ENCODE measurements at places on chromosomes 7 and 10.
A peak's percentile ranks its signal among the peaks of the same experiment; 100 is the strongest.

- no peak for DNase-seq
These were observed 1.9 kb upstream of the FAM170B start for GRCh38 chr10:49135575-49136313.

- no peak for DNase-seq
These were observed 190.7 kb upstream of the CHRM2 start for GRCh38 chr7:136677471-136678365.

GRCh38 chr10:111298031-111298430 lies 221.2 kb downstream of the ADRA2A start:
- DNase-seq = no peak

- DNase-seq = no peak
These were observed 35.2 kb upstream of the EN2 start for GRCh38 chr7:155422599-155423336.

GRCh38 chr7:88244258-88244657 lies 24.4 kb upstream of the SRI start:
- DNase-seq = no peak

DNA sequence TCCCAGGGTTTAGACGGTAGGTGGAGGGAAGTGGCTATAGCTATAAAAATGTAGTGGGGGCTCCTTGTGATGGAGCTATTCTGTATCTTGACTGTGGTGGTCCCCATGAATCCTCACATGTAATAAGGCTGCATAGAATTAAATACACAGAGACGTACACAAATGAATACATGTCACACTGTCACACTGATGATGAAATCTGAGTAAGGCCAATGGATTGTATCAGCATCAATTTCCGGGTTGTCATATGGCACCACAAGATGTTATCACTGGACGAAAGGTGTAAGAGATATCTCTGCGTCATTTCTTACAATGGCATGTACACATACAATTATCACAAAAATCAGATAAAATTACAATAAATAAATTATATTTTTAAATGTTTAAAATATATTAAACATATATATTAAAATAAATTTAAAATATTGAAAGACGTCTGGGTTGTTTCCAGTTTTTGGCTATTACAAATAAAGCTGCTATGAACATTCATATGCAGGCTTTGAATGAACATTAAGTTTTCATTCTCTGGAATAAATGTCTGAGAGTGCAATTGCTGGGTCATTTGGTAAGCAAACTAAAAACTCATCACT lies 38.1 kb downstream of the LEP start:
- DNase-seq = no peak

- DNase-seq = no peak
These were observed 564.5 kb downstream of the ACTR3B start for GRCh38 chr7:153324094-153324493.

DNA sequence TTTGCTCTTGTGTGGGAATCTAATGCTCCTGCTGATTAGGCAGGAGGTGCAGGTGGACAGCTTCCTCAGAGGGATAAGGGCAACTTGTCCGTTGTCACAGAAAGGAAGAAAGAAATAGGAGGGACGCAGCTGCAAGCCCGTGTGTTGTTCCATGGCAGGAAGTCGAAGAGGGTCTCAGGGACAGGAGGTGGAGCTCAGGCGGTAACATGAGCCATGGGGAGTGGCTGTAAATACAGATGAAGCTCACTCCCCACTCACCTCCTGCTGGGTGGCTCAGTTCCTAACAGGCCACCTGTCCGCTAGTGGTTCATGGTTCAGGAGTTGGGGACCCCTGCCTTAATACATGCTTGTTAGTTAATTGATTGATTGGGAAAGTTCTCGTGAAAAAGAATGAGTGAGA lies 101.7 kb upstream of the SFMBT2 start:
- no peak for DNase-seq

GRCh38 chr7:99834382-99834781 lies 6.6 kb downstream of the CYP3A43 start:
- DNase-seq = no peak

DNA sequence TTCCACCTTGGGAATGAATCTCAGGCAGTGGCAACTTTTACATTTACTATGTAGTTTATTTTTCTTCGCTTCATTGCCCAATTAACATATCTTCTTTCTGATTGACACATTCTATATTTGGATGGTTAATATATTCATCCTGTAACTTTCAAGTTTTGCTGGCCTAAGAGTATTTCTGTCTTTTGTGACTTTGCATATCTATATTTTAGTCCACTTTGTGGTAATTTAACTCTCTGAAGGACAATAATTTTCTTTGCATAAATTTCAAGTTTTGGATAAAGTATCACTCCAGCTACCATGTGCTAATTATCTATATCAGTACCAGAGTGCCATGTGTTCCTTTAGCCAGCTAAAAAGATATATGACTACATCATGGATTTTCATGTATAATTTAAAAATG lies 151.5 kb upstream of the KAT6B start:
- no peak for DNase-seq

DNA sequence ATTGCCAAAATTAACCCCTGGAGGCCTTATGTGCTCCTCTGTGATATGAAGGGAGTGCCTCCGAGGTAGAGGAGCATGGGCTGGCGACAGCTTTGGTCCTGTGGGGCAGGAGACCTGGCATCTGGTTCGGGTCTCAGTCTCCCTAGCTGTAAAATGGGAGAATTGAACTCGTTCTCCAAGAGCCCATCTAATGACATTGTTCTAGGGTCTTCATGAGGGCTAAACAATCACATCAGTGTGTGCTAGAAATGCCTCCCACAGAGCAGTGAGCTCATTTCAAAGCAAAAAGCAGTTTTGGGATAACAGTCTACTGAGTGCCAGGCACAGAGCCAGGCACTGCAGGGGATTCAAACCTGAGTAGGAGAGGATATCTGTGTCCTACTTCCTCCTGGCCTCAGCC lies 248.0 kb downstream of the RPS24 start:
- DNase-seq = no peak

GRCh38 chr7:112538726-112539255 lies 58.0 kb downstream of the LSMEM1 start:
- DNase-seq = no peak

DNA sequence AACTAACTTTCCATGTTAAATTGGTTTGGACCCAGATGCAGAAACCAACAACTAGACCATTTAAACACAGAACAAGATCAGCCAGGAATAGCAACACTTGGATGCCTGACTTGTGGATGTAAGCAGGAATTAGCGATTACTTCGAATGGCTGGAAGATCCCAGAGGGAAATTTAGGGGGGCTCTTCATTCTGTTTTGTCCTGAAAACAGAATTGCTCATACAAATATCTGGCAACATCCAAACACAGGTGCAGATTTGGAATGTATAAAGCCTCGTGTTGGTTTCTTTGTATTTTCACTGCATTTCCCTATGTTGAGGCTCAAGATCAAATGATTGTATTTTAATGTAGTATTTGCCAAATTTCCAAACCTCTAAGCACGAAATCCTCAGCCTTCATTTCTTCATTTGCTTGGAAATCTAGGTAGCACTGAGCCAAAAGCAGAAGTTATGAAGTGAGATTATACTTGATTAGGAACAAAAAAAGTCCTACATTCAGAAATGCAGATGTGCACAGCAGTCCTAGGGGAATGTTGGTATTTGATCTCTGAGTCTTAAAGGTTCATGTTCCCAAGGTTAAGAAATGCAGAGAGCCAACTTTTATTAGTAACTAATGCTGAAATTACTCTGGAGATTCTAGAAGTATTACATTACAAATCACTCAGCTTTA lies 248.7 kb upstream of the TCF7L2 start:
- peak; percentile 27 for DNase-seq

GRCh38 chr7:47333959-47334358 lies 248.0 kb downstream of the TNS3 start:
- no peak for DNase-seq

- DNase-seq = peak; percentile 50
These were observed 37.0 kb upstream of the NRF1 start for GRCh38 chr7:129574487-129574886.

- DNase-seq = no peak
These were observed 290.9 kb upstream of the SP8 start for GRCh38 chr7:21077602-21078001.

DNA sequence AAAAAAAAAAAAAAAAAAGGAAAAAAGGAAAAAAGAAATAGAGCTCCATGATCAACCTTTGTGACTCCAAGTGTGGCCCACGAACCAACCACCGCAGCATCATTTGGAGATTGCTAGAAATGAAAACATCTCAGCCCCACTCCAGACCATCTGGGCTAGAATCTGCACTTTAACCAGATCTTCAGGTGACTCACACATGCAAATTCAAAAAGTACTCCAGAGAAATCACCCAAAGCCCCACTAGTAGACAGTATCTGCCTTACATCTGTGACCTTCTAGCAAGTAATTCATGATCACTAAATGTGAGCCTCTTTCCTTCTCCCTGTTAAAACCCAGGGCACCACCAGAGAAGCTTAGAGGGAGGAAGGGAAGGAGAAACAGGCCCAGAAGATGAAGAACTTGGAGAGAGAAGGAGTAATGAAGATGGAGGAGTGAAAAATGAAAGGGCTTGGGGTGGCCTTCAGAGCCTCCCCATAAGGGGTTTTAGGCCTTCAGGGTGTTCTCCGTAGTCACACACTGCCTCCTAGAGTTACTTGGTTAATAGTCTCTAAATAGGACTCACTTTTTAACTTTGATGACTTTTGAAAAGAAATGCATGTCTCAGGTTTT lies 94.0 kb downstream of the SLC37A3 start:
- no peak for DNase-seq

DNA sequence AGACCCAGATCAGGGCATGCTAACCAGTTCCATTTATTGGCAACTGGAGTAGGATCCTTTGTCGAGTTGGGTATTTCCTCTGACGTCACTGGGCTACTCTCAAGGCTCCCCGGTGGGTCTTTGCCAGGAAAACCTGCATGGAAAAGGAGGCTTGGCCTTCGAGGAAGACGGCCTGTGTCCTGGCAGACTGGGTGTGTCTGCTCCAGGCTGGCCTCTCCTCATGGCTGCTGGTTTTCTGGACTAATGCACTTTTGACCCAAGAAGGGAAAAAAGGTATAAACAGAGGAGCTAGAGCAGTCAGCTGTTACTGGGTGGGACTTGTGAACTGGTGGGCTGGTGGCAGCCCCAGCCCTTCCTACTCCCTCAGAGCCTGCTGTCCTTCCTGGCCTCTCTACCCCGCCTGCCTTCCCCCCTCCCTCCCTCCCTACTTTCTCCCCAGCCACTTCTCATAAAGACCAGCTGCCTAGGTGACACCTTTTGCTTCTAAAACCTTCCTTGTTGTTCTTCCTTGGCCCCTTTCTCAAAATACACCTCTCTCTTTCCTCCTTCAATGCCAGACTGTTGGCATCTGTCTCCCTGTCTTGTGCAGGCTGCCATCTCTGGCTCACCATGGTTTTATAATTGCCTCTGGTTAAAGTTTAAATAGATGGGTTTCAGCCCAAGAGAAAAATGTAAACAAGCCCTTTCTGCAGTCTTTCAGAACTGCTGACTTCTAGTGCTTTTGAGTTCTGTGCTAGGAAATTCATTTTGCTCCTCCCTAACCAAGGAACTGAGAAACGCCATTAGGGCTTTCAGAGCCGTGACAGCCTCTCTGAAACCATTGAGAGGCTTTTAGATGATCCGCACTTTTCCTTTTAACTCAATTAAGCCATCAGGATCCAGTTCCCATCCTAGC lies 101.8 kb upstream of the MKLN1 start:
- DNase-seq = no peak

DNA sequence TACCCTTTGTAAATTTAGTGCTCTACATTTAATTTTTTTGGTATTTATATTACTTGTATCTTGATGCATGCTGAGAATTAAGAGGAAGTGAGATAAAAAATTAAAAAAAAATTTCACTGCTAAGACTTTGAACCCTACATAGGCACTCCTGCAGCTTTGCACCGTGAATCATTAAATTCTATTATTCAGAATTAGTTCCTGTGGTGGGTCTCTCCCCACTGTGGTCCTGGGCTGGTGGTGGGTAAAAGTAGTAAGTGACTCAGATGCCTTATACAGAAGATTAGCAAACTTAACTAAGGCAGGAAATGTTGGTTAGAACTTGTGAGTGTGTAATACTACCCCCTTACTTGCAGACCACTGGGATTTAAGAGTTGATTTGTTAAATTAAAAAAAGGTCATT lies 72.6 kb downstream of the AP3M1 start:
- DNase-seq = no peak

DNA sequence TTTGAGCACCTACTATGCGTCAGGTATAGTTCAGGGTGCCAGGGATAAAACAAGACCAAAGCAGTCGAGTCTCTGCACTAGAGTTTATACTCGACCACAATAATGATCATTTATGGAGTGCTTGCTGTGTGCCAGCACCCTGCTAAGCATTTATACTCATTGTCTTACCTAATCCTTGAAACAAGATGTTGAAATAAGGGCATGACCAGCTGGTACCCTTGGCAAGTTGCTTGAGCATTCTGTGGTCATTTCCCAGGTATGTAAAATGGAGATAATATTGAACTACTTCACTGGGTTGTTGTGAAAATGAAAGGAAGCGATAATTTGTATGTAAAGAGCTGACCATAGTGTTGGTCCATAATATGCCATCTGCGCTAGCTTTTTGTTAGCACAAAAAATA lies 185.4 kb downstream of the CYP26A1 start:
- DNase-seq = no peak

DNA sequence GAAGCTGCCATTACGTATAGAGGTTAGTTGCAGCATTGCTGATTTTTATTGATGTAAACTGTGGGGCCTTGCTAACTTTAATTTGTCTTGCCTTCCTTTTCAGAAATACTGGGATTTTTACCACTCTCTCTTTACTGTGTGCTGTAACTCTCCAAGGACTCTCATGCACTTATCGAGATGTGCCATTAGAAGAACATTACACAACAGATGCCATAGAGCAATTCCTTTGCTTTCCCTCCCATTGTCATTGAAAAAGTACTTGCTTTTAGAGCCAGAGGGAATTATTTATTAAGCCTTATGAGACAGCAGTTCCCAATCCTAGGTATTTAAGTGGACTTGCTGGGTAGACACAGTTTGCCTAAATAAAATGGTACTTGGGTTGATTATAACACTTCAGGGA lies 51.7 kb downstream of the ASB4 start:
- no peak for DNase-seq

DNA sequence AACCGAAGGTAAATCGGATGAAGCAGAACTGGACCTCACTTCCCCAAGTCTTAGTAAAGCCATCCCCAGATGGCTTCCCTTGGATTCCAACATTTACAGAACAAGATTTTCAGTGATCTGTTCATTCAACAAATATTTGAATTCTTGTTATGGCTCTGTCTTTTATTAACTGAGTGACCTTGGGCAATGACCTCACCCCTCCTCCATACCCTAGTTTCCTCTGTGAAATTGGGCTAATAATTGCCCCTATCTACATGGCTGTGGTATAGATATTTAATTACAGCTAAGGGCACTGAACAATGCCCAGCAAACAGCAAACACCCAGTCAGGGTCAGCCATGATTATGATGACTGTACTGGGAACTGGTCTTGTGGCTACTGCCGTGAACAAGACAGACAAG lies 19.1 kb downstream of the TECTB start:
- DNase-seq = no peak

DNA sequence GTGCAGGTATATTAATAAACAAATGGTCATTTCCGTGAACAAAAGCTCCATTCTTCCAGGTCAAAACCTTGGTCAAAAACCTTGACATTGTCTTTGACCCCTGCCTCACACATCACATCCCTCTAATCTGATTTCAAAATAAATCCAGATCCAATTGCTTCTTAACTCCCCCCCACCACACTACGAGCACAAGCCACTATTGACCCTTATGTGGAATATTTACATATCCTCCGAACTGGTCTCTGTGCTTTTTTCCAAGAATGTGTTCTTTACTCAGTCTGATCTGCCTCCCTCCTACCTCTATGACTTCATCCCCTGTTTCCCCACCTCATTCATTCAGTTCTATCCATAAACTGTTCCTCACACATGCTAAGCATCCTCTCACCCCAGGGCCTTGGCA lies 313.6 kb upstream of the NPVF start:
- DNase-seq = no peak

- no peak for DNase-seq
These were observed 204.7 kb upstream of the VSTM2A start for GRCh38 chr7:54337466-54337865.

Data from fibroblast of skin of left biceps (primary cell).